Cortex of kidney (tissue), 1 donor: ENCODE measurements at places on chromosomes 3 and 15.

- no peak for DNase-seq
These were observed 23.0 kb downstream of the UBP1 start for GRCh38 chr3:33417066-33417673.

- no peak for DNase-seq
These were observed 923.7 kb downstream of the EPHA3 start for GRCh38 chr3:90031121-90031520.

- DNase-seq: no peak
These were observed 648 bp downstream of the AMIGO3 start for GRCh38 chr3:49718858-49719213.

DNA sequence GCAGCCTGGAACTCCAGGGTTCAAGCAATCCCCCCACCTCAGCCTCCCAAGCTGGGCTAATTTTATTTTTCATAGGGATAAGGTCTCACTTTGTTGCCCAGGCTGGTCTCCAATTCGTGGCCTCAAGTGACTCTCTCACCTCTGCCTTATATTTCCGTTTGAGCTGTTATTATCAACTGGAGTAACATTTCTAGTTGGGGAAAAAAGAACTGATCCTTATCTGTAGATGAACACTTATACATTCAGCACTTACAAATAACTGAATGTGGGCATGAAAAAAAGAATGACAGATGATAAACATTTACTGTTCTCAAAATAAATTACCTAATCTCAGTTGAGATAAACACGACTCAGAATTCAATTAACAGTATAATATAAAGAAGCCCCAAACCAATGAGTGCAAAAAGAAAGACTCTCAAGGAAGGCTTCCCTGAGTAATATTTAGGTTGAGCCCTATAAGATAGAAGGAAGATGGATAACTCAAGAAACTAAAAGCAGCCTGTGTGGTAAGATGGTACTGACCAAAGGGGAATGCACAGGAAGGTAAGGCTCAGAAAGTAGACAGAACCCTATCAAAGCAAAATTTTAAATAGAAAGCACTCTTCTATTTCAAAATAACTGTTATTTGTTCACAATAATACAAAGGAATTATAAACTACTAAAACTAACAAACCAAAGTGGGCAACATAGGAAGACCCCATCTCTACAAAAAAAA lies 11.8 kb downstream of the UBE3A start:
- no peak for DNase-seq

GRCh38 chr3:151949706-151950105 lies 76.3 kb downstream of the SUCNR1 start:
- DNase-seq: no peak

DNA sequence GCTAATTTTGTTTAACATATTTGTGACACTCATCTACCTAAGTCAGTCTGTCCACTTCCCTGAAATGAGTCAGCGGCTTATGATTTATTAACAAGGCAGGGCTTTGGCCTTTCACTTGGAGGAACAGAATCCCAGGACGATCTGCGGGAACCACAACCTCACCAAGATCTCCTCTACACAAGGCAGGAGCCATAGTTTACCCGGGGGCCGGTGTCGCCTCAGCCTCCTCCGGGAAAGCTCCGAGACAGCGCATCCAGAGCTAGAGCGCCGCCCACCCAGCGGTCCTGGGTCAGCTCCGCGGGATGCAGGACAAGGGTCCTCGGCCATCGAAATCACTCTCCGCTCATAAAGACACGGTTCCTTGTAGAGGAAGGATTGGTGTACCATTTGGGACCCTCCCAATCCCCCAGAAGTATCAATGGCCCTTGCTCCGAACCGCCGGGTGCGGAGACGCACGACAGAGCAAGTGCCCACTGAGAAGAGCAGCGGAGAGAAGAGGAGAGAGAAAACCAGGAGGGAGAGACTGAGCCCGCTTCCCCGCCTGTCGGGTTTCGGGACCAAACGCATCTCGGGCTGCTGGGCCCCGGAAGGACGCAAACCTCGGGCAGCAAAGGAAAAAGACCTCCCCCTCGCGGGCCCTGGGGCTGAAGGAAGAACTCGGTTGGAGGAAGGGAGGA lies 13.1 kb upstream of the ALCAM start:
- no peak for DNase-seq

DNA sequence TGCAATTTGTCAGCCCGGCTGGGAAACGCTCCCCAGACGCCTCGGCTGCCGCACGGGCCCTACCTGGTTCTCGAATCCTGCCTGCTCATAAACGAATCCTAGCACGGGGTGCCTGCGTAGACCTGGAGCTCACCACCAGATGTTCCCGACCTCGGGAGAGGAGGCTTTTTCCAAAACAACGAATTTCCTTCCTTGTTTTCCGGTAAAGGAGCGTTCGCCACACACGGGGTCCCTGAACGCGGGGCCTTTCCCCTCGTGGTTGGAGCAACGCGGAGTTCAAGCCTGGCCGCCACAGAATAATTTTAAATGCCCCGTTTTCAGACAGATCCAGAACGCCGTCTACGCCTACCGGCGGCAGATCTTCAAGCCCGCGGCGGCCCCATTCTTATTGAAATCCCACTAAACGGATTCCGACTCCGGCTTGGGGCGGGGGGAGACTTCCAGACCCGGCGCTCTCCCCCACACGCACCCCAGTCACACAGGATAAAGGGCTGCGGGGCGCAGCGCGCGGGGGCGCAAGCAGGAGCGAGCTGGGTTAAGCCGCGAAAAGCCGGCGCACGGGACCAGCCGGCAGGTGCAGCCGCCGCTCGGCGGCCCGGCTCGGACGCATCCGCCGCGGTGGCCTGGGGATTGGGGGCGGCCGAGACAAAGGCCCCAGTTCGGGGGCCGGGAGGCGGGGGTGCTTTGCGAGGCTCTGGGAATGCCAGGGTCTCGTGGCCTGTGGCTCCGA lies 895 bp downstream of the GATA2 start:
- no peak for DNase-seq

GRCh38 chr3:65742914-65743313 lies 295.8 kb downstream of the MAGI1 start:
- no peak for DNase-seq

DNA sequence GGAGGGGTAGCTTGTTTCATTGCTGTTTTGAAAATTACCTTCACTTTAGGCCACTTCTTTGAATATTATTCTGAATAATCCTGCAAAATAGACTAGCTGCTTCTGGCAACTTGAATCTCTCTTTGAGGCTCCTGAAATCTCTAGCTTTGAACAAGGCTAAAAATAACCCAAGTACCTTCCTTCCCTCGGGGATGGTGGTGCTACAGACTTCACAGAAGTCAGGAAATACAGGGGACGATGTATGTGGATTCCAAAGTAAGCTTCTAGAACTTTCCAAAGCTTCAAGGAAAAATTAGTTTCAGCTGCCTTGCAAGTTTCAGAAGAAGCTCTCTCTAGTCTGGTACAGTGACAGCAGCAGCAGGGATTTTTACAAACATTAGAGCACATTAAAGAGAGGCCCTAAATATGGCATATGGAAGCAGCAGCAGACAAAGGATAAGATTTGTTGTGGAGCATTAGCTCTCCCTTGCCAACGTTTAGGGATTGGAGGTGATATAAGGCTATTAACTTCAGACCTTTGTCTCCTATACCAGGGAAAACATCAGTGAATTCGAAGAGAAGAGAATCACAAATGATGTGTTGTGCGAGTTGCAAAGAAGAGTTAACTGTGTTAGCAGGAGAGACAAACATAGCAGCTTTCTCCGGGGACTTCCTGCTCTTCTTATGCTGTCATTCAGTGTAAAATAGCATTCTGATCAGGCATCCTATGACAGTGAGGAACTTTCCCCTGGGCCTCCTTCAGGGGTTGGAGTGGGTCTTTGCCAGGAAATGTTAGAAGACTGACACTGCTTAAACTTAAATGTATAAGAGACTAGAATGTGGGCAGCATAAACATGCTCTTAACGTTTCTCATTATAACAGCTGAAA lies 783.0 kb upstream of the ARPP21 start:
- DNase-seq: no peak

GRCh38 chr3:47554335-47554734 lies 24.3 kb downstream of the CSPG5 start:
- no peak for DNase-seq
